ENCODE measurements at places on chromosomes 5 and 9.

GRCh38 chr5:14164164-14165163 is 21.3 kb downstream of the TRIO start:
- DNase-seq = no peak

- DNase-seq = no peak
These were observed 18.8 kb downstream of the SRD5A1 start for GRCh38 chr5:6652025-6652424.

GRCh38 chr9:94823710-94824109 is 97.2 kb downstream of the AOPEP start:
- DNase-seq = no peak

DNA sequence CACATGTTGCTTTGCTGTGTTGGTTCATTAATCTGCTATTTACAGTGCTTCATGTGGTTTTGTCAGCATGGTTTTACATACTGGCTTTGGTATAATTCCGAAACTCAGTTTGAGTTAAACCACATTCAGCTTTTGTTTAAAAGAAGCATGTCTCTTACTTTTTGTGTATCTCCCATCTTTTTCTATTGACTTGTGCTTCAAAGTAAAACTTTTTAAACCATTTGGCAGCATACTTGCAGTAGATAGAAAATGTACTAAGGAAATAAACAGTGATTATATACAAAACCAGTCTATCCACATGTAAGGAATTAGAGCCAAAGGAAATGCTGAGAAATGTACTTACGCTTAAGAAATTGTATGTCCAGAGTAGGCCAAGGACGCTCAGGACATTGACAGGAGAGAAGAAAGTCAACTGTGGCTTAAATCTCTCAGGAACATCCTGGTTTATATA is 286.9 kb downstream of the ARHGEF28 start:
- DNase-seq = no peak

DNA sequence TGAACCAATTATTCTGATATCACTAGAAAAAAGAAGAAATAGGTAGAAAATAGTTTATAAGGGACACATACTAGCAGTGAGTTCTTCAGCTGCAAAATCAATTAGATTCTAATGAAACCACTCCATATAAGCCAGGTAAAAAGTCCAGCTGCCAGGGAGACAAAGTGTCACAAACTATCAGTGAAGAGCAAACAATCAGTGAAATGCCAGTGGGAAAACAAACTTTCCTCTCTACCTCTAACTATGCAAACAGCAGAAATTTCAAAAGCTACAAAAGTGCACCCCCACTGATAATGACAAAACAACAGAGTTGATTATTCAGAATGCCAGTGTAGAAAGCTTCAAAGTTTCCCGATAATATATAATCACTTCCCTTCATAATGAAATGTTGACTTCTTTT is 637.2 kb upstream of the ITGA1 start:
- DNase-seq = no peak

- DNase-seq = no peak
These were observed 474.2 kb downstream of the PRELID2 start for GRCh38 chr5:145360936-145361335.

- peak; percentile 84 for DNase-seq
These were observed 5.1 kb downstream of the MGAT4B start for GRCh38 chr5:179801304-179802206.

DNA sequence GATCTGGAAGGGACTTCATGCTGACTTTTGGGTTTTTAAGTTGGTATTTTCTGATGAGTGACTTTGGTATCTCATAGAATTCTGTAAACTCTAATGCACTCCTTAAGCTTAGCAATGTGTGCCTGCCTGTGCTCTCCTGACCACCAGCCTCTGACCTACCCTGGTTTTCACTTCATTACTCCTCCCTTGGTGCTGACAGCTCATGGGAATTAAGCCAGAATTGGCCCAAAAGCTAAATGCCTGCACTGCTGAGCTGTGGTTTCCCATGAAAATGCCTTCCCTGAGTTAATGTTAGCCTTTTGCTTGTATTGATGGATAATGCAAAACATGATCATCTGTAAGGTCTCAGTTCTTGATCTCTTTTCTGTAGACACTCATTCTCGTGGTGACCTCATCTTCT is 308.0 kb downstream of the DOCK8 start:
- no peak for DNase-seq

- DNase-seq = no peak
These were observed 31.4 kb upstream of the RAI14 start for GRCh38 chr5:34624691-34625090.

GRCh38 chr9:137694962-137695875 is 76.4 kb downstream of the EHMT1 start:
- DNase-seq = no peak

DNA sequence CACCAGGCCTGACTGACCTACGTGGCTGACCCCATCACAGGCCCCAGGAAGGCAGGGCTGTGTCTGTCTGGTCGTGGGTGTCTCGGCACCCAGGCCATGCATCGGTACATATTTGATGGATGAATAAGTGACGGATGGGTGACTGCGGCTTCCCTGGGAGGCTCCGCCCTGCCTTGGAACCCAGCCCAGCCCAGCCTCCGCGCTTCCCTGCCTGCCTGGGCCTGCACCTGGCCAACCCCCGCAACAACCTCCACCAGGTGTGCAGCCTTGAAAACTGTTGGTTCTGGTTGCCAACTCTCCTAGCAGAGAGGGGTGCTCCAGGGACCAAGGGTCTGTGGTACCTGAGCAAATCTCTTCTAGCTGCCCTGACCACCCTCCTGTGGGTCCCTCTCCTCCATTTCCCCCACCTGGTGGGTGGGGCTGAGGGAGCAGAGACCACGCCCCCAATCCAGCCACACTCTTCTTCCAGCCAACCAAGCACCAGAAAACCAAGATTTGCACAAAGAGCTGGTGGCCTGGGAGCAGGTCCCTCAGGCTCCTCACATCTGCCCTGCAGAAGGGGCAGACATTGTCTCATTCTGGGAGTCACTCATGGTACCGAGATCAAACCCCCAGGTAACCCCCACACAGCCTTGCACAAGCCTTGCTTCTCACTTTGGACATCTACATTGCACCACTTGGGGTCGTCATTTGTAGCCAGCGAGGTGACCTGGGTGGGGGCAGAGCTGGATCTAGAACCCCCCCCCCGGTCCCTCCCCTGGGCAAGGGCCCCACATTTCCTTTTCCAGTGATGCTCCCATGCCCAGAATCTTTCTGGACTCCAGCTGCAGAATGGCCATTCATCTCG is 100.6 kb upstream of the IER5L start:
- no peak for DNase-seq

DNA sequence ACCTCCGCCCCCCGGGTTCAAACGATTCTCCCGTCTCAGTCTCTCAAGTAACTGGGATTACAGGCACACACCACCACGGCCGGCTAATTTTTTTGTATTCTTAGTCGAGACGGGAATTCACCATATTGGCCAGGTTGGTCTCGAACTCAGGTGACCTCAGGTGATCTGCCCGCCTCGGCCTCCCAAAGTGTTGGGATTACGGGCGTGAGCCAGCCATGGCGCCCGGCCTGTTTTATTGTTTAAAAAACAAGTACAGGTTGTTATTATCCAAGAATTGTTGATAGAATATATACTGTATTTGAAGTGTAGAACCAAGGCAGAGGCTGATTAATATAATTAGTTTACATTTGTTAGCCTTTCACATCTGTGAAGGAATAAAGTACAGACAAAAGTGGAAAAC is 8.9 kb downstream of the PARP8 start:
- no peak for DNase-seq

- no peak for DNase-seq
These were observed 84.4 kb upstream of the HSPA9 start for GRCh38 chr5:138659561-138659960.

DNA sequence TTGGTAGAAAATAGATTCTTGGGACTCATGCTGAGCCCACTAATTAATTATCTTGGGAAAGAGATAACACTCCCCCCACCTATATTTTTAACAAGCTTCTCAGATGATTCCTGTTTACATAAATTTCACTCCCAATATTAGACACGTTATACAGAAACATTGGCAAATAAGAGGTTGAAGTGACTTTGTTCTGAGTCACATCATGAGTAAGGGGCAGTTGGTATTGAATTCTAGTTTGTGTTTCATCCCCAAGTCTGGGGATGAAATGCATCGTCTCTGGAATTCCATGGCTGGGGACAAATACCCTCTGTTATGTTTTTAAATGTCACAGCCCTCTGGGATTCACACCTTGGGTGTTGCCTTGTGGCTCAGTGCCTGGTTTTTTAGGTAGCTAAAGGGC is 41.0 kb downstream of the BASP1 start:
- no peak for DNase-seq

DNA sequence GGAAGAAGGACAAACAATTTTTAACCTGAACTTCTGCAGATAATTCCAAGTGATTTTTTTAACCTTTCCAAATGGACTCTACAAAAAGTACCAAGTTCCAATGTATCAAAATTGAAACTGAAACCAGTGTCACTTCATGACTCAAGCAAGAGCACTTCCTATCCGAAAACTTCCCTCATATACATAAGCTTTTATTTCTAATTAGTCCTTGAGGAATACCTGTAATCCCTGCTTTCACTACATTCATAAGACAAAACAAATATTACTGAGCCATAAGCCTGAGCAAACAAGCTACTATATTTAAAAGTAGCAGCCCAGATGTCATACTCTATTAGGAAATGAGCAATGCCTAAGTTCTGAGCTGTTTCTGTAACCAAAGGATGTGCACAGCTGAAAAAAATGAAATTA is 224.4 kb downstream of the EBF1 start:
- DNase-seq = no peak

DNA sequence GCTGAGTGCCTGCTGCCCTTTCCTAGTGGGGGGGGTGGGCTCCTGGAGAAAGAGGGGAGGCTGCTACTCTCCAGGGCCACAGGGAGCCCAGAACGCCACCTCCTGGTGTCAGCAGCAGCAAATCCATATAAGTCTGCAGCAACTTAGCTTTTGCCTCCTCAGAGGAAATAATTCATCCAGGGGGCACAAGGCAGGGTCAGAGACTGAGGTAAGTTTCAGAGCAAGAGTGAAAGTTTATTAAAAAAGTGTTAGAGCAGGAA is 4.0 kb upstream of the CLPTM1L start:
- no peak for DNase-seq

DNA sequence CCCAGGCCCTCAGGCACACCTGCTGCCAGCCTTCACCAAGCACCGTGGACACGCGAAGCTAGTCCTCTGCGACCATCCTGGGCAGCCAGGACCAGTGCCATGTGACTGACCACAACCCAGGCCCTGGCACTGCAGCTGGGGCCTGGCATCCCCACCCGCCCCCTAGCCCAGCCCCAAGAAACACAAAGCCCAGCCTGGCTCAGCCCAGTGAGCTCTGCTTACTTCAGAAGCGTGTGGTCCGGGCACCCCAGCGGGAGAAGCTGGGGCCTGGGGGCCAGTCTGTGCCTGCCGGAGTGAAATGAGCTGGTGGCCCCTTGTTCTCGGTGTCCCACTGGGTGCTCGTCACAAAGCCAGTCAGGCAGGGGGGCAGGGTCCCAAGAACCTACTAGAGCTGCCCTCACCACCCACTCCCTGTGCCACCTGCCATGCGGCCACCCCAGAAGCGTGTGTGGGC is 87.9 kb downstream of the KCNT1 start:
- DNase-seq = no peak

- DNase-seq = no peak
These were observed 75.8 kb downstream of the INIP start for GRCh38 chr9:112642126-112642525.

- no peak for DNase-seq
These were observed 102.7 kb upstream of the VCAN start for GRCh38 chr5:83368835-83369234.

- DNase-seq = no peak
These were observed 36.5 kb upstream of the GLDC start for GRCh38 chr9:6681957-6682501.

GRCh38 chr5:37249815-37250164 is 614 bp upstream of the CPLANE1 start:
- no peak for DNase-seq

GRCh38 chr9:124574534-124575375 is 67.6 kb upstream of the NR5A1 start:
- DNase-seq = no peak

GRCh38 chr9:18385696-18386490 is 88.1 kb upstream of the ADAMTSL1 start:
- DNase-seq = no peak

- DNase-seq = no peak
These were observed 142.9 kb downstream of the HSD17B3 start for GRCh38 chr9:96158909-96159575.

GRCh38 chr5:150301901-150302300 is 804 bp downstream of the ARSI start:
- DNase-seq = no peak

DNA sequence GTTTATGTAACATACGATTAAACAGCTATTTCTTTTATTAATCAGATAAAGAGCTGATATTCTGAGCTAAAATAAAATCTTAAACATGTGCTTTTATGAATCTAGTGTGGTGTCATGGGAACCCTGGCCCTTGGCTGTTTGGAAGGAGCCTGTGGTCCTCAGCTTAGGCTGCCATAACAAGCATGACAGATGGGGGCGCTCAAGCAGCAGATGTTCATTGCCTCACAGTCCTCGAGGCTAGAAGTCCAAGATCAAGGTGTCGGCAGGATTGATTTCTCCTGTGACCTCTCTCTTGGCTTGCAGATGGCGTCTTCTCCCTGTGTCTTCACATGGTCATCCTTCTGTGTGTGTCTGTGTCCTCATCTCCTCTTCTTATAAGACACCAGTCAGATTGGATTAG is 448.2 kb downstream of the GADD45G start:
- DNase-seq = no peak

GRCh38 chr5:129804705-129805104 is 56.8 kb downstream of the MINAR2 start:
- DNase-seq = no peak

DNA sequence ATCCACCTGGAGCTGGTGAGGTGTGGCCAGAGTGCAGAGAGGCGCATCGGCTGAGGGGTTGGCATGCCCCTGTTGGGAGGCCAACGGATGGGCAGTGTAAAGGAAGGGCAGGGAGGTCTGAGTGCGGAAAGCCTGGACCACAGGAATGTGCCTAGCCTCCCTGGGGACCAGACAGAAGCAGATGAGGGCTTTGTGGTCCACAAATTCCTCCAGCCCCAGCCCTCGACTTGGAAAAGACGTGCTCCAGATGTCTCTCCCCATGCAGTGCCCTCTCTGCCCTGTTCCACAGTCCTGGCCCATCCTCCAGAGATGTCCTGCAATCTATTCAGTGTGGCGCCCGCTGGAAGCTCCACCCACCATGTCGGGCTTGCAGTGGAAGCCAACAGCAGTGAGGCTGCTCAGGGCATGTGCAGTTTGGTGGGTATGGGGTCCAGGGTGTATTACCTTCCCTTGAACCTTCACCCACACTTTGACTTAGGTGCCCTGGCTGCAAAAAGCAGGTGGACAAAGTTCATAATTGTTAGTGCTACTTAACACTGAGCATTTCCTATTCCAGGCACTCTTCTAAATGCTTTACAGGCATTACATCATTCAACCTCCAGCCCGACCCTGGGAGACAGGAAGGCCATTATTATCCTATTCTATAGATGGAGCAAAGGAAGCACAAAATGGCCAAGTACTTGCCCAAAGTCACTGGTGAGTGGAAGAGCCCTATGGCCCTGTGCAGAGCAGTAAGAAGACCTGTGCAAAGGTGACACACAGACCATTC is 120.2 kb upstream of the SLC25A48 start:
- DNase-seq = no peak

All from CD4-positive, alpha-beta T cell treated with Interleukin-15 for 4 hours (primary cell).